ENCODE measurements at places on chromosomes 4 and X.

GRCh38 chrX:143472347-143472938 lies 44.8 kb downstream of the SPANXN3 start:
- DNase-seq = no peak

DNA sequence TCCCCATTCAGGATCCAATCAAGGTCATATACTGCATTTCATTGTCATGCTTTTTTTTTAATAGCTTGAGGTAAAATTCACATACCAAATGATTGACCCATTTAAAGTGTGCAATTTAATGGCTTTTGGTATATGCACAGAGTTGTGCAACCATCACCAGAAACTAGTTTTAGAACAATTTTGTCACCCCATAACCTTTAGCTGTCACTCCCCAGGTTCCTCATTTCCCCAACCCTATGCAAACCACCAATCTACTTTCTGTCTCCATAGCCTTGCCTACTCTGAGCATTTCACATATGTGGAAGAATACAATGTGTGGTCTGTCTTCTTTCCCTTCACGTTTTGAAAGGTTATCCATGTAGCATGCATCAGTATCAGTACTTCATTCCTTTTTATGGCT lies 1.4 kb upstream of the SMAD1 start:
- DNase-seq = no peak

- DNase-seq = no peak
These were observed 439.1 kb downstream of the TLL1 start for GRCh38 chr4:166312166-166312565.

- no peak for DNase-seq
These were observed 163.2 kb downstream of the SLC7A11 start for GRCh38 chr4:138078751-138079520.

GRCh38 chrX:130756233-130756632 lies 146.8 kb downstream of the ENOX2 start:
- no peak for DNase-seq

GRCh38 chr4:39750216-39750615 lies 52.3 kb downstream of the UBE2K start:
- no peak for DNase-seq

DNA sequence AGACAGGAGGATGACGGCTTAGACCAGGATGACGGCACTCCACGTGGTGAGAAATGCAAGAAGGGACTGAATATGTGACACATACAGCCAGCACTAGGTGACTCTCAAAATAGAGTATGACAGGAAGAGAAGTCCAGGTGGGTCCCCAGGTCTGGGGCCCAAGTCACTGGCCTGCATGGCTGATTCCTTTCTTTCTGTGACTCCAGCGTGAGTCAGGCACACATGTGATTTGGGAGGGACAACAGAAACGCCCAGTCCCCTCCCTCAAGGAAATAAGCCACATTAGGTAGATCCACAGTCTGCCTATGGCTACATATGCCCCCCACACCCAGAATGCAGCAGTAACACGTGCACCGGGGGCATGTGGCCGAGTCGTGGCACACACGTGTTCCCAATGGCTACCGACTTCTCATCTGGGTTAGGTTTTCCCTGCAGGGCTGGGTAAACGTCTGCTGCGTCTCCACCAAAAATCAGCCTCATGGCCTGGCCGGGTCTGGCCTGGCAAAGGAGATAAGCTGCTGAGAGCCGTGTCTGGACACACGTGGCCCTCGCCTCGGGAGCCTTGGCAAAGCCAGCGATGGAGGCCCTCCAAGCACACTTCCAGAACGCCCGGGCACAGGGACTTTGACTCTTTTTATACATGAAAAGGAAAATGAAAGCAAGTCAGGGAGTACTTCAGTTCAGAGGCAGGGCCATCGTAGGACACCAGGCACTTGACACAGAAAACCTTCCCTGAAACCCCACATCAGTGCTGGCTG lies 19.3 kb downstream of the SEL1L3 start:
- no peak for DNase-seq

GRCh38 chr4:120870279-120870673 lies 52.2 kb downstream of the PRDM5 start:
- no peak for DNase-seq

DNA sequence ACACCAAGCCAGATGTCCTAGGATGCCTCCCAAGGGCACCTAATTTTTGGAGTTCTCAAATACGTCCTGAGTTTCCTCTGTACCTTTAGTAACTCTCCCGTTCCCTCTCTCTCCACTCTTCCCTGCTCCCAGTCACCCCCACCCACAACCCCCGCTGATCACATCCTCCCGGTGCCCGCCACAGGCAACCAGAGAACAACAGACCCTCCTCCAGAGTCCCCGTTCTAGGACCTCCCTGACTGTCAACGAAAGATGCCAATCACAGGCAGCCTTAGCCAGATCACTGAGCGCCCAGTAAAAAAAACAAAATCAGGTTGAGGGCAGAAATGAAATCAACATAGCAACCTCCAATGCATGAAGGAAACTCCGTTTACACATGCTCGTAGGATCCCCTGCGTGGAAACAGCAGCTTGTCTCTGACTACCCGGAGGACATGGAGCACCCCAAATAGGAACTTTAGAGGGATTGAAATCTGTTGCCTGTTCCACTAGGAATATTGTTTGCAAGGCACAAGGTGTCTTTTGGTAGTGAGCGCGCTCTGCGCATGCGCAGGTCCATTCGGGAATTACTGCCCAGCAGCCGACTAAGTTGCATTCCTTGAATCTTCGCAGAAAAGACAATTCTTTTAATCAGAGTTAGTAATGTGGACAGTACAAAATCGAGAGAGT lies at the start of gene GABRB1:
TSS of gene GABRB1 (plus strand) at position 557 of the 668 bp plus-strand sequence.
- DNase-seq = no peak

GRCh38 chr4:1290165-1290977 lies 680 bp downstream of the MAEA start:
- DNase-seq = no peak

DNA sequence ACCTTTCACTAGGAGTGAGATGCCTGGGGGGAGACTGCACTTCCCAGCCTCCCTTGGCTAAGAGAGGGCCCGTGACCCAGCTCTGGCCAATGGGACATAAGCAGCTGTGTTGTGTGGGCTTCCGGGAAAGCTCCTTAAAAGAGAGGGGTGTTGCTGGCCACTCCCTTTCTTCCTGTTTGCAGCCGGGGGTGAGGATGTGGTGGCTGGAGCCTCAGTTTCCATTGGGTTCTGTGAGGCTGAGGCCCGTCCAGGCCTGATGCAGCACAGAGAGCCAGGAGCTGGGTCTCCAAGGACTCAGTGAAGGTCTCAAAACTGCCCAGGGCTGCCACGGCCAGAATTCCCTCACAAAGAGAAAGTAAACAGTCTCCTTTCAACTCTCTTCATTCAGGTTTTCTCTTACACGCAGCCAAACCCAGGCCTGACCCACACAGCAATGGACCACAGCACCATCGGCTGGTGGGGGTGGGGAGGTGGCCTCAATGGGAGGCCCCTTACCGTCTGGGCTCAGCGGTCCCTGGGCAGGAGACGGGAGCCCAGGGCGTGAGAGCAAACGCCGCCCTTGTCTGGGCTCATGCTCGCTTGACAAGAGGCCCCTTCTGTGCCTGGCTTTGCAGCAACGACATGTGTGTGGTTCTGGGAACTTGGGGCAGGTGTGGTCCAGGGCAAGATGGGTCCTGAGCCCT lies 6.6 kb downstream of the NKX1-1 start:
- no peak for DNase-seq

DNA sequence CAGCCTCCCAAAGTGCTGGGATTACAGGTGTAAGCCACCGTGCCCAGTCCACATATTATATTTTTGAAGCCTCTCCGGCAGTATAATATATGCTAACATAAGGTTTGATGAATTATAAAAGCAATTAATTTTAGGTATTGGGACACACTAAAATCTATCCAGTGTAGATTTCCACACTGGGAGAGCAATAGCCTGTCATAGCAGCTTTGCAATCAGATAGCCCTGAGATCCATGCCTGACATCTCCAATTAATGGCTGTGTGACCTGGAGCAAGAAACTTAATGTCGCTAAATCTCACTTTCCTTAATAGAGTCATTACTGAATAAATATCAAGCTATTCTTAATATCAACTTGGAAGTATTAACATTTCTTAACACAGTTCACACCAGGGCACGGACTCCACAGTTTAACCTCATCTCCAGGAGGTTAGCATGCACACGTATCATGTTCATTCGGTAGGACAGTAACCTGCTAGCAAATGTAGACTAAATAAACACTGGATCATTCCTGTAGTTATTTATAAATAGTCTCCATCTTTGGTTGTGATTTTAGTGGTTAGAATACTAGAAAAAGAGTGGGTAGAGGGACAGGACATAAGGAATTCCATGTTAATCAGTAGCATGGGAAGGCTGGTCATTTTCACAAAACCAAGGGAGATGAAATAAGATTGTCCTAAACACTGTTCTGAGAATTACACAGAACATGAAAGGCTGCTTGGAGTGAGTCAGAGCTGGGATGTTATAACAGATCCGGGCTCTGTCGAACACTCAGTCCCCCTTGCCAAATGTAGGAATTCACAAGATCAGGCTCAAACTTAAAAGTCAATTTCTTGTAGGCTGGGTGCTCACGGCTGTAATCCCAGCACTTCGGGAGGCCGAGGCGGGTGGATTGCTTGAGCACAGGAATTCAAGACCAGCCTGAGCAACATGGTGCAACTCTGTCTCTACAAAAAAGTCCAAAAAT lies 254.7 kb downstream of the PALLD start:
- no peak for DNase-seq

GRCh38 chrX:122092360-122092759 lies 1045.0 kb downstream of the GLUD2 start:
- no peak for DNase-seq

GRCh38 chr4:159747983-159748382 lies 645.1 kb downstream of the RAPGEF2 start:
- no peak for DNase-seq

GRCh38 chrX:153844509-153845082 lies 14.3 kb upstream of the PDZD4 start:
- no peak for DNase-seq

All from stimulated activated CD8-positive, alpha-beta memory T cell treated with anti-CD3 and anti-CD28 coated beads, Interleukin-4, amount 100 ng/mL, for 1 hour (primary cell).